Activated naive CD8-positive, alpha-beta T cell treated with anti-CD3 and anti-CD28 coated beads, Interleukin-2, amount 10 ng/mL, durations not matched to agents 7 days and 5 days (primary cell): ENCODE measurements at places on chromosomes 7 and 10. TPM values are rescaled to one million over a fixed set of nuclear protein-coding genes. Genes with fewer than 3 reads are reported as not detected.

ADAM12 gene
- 0.17 TPM for total RNA-seq

BTRC gene
- 13.5 TPM for total RNA-seq

C7orf57 gene
- 0.40 TPM for total RNA-seq

DNA sequence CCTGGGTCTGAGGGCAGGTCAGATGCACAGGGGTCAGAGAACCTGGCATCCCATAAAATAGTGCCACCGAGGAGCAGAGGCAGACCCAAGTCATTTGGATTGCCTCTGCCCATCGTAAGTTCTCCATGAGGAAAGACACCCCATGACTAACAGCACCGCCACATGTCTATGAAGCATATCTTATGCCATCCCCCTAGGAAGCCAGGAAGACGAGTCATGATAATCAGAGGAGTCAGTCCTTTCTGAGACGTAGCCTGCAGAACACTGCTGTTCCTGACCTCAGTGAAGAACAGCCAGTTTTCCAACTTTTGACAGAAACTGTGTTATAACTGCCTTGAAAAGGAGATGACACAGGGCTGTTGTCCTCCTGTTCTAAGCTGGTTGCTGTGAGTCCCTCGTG lies 51.2 kb downstream of the INSYN2A start:
- no peaks in the 10 kb centered on the region for H3K4me1 ChIP-seq
- H3K27me3 ChIP-seq: no peaks in the 10 kb centered on the region
- no peak overlapping the region for H3K4me3 ChIP-seq

RTKN2 gene
- total RNA-seq: 3.6 TPM

DNA sequence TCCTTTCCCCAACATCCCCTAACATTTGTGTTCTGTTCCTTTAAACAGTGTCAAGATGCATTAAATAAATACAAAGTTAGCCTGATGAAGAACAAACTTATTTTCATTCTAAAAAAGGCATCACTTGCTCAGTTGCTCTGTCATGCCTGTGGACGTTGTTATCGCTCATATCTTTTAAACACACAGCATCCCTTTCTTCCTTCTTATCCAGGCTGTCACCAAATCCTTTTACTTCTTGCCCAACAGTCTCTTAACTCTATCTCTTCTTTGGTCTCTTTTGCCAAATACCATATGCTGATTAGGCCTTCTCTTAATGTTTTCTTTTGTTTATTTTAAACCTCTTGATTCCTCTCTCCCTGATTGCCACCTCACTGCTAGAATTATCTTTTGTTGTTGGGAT lies 43.9 kb downstream of the DKK1 start:
- H3K4me1 ChIP-seq: no peaks in the 10 kb centered on the region
- no peaks in the 10 kb centered on the region for H3K36me3 ChIP-seq
- DNase-seq: no peak
- H3K4me3 ChIP-seq: no peak overlapping the region

NKX1-2 gene
- total RNA-seq: not detected

PSPH gene
- total RNA-seq: 10.1 TPM

GRCh38 chr10:50033481-50033880 lies 34.3 kb upstream of the WASHC2A start:
- no peak for DNase-seq
- H3K36me3 ChIP-seq: no peaks in the 10 kb centered on the region
- no peaks in the 10 kb centered on the region for H3K4me1 ChIP-seq

GRCh38 chr10:130689743-130690626 lies 553.8 kb downstream of the GLRX3 start:
- H3K27ac ChIP-seq: no peak overlapping the region
- peaks cover 2% of the 10 kb centered on the region for H3K27me3 ChIP-seq
- H3K4me3 ChIP-seq: no peak overlapping the region
- no peaks in the 10 kb centered on the region for H3K4me1 ChIP-seq
- no peak for DNase-seq
- no peaks in the 10 kb centered on the region for H3K36me3 ChIP-seq

GRM3 gene
- not detected for total RNA-seq

GRCh38 chr10:13788711-13789447 lies 202.1 kb downstream of the PRPF18 start:
- DNase-seq: no peak
- no peaks in the 10 kb centered on the region for H3K36me3 ChIP-seq
- H3K27me3 ChIP-seq: no peaks in the 10 kb centered on the region
- H3K27ac ChIP-seq: peak overlapping the region; percentile 77
- peak overlapping the region; percentile 27 for H3K4me3 ChIP-seq
- H3K4me1 ChIP-seq: peaks cover 26% of the 10 kb centered on the region

GRCh38 chr7:5423976-5424748 lies 528 bp upstream of the TNRC18 start:
- H3K4me1 ChIP-seq: peaks cover 18% of the 10 kb centered on the region
- H3K36me3 ChIP-seq: no peaks in the 10 kb centered on the region
- peak overlapping the region; percentile 81 for H3K4me3 ChIP-seq

DNA sequence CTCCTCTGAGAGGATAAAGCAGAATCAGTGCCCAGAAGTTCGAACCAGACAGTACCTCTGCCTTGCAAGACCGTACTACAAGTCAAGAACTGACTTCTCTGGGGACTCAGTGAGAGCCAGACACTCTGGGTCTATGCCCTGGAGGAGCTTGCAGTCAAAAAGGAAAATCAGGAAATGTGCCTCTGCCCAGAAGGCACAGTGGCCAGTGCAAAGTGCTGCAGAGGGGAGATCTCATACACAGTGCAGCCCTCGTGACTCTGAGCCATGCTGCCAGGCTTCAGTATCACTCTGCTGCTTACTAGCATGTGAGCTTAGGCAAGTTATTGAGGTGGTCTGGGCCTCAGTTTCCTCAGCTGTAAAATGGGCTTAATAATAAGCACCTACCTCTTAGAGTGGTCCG lies 144.0 kb upstream of the NPY start:
- DNase-seq: no peak
- H3K4me1 ChIP-seq: peaks cover 5% of the 10 kb centered on the region

ACBD7 gene
- 1.8 TPM for total RNA-seq

DNA sequence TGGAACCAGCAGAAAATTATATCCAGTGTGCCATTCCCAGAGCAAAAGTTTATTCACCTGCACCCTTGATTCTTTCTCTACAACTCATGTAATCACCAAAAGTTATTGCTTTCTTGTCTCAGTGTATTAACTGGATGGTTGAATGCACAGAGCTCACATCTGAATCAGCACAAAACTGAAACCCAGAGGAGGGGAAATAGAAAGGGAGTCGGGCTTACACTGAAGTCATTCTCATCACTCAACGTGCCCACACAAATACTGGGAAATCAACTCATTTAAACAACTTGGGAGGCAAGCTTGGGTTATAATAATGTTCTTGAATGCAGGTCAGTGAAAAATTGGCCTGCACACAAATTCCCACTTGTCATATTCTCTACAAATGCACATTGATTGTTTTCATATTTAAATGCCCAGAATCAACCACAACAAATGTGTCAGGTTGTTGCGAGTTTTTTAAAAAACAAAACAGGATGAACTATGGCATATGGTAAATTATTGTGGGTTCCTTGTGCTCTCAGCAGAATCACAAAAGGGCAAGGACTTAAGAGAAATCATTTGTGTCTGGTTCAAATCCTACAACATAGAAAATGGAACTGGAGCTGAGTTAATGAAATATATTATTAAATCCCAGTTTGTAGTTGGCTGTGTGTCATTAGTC lies 125.9 kb upstream of the NOBOX start:
- no peak overlapping the region for H3K4me3 ChIP-seq
- H3K27ac ChIP-seq: no peak overlapping the region
- peaks cover 6% of the 10 kb centered on the region for H3K36me3 ChIP-seq

PTER gene
- 19.8 TPM for total RNA-seq

DNA sequence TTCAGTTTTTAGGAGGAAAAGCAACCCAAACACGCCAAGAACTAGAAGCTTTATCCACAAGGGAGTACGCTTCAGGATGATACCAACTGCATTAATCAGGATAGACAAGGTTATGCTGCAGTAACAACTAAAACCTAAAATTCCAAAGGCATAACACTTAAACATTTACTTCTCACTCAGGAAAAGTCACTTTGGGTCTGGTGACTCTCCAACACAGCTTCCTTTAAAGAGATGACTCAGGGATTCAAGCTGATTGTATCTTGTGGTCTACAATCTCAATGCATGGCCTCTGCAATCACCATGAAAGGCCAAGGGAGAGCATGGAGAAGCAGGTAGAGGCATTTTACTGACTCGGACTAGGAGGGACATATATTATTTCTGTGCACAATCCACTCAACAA lies 315.8 kb downstream of the KCNMA1 start:
- no peak overlapping the region for H3K27ac ChIP-seq
- DNase-seq: no peak
- H3K4me3 ChIP-seq: no peak overlapping the region
- peaks cover 2% of the 10 kb centered on the region for H3K27me3 ChIP-seq
- H3K4me1 ChIP-seq: no peaks in the 10 kb centered on the region
- no peaks in the 10 kb centered on the region for H3K36me3 ChIP-seq

DNA sequence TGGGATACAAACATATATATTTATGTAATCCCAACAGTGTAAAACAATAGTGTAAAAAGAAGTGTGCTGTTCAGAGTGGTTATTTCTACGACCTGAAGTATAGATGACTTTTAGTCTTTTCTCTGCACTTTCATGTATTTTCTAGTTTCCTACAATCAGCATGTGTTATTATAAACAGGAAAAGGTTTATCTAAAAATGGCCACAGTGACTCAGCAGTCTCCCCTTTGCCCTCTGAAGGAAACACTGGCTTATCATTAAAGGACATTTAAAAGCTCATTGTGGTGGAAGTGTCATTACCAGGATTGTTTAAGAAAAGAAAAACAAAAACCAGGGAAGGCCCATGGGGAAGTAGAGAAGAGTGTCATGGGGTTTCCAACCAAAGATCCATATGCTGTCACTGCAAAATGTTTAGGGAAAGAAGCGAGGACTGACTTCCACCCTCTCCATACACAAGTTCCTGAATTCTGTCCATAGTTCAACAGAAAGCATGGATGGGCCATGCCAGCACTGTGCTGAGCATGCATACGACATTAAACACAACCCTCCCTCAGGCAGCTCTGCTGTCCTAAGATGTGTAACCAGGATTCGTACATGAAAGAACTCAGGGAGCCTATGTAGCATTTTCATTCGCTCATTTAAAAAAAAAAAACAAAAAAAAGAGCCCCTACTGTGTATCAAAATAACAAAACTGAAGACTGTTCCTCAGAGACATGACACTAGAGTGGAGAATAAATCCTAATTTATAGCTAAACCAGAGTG lies 10.2 kb downstream of the CYREN start:
- H3K27ac ChIP-seq: peak overlapping the region; percentile 80
- no peak for DNase-seq
- no peaks in the 10 kb centered on the region for H3K27me3 ChIP-seq
- H3K4me1 ChIP-seq: peaks cover 23% of the 10 kb centered on the region
- H3K4me3 ChIP-seq: no peak overlapping the region

SPRN gene
- not detected for total RNA-seq

DNA sequence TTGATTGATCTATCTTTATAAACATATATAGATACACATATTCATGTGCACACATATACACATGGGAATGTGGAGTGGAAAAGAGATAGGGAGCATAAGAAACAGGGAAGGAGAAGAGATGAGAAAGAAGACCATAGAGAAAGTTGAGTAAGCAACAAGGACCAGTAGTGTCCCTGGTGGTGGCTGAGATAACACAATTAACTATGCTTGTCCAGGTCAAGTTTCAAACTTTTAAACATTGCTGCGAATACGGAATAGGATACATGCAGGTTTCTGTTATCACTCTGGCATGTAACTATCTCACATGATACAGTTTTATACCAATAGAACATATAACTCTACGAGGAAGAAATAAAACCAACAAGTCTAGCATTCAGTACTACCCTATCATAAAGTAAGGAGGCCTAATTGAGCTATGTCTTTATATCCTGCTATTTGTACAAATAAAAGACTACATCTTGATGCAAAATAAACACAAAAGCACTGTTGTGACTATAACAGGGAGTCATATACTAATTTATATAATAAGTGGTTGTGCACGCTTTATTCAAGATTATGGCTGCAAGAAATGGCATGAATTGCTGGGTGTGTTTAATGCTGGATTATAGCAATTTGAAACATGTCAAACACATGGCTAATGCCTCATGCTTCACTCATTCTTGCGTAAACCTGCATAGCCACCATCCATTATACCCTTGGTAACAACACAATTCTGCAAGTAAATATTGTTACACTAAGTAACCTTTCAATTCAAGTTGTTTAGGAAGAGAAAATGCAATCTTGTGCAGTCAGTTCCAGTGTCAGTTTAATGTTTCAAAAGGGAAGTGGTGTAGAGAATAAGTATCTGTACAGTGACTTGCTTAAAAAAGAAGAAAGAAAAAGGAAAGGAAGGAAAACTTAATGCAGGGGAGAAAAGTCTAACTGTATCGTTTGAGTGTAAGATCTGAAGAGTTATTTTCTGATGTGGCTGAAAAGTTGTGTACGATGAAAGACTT lies 8.2 kb downstream of the FOXP2 start:
- no peak overlapping the region for H3K27ac ChIP-seq
- no peaks in the 10 kb centered on the region for H3K27me3 ChIP-seq
- DNase-seq: no peak
- no peaks in the 10 kb centered on the region for H3K4me1 ChIP-seq
- no peaks in the 10 kb centered on the region for H3K36me3 ChIP-seq
